CD4-positive, alpha-beta T cell treated with Interleukin-4 for 1 hour (primary cell): ENCODE measurements at places on chromosomes 2 and 18.

GRCh38 chr2:225037415-225038230, 4.6 kb downstream of the DOCK10 start:
- peak; percentile 56 for DNase-seq

- no peak for DNase-seq
Observed at GRCh38 chr2:168252976-168253375, 5.6 kb upstream of the STK39 start.

GRCh38 chr2:60163691-60164090, 389.8 kb downstream of the BCL11A start:
- no peak for DNase-seq

DNA sequence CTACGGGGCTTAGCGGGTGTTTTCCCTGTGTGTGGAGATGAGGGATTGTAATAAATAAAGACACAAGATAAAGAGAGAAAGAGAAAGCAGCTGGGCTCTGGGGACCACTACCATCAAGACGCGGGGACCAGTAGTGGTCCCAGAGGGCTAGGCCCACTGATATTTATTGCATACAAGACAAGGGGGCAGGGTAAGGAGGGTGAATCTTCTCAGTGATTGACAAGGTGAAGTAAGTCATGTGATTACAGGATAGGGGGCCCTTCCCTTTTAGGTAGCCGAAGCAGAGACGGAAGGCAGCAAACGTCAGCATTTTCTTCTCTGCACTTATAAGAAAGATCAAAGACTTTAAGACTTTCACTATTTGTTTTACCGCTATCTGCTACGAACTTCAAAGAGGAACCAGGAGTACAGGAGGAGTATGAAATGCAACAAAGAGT, 4.5 kb upstream of the GAL3ST2 start:
- peak; percentile 66 for DNase-seq

DNA sequence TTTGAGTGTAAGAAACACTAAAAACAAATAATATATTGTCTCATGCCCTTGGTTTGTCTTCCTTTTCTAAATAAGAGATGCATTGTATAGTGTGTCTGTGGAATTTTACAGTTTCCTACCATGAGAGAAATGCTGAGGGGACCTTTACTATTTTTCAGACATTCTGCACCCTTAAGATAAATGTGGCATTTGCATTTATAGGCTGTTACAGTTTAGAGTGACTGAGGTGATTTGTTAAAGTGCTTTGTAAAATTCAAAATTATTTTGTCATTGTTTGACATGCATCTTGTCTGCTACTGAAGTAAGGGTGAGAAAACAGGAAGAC, 78.9 kb upstream of the ZSWIM2 start:
- no peak for DNase-seq

DNA sequence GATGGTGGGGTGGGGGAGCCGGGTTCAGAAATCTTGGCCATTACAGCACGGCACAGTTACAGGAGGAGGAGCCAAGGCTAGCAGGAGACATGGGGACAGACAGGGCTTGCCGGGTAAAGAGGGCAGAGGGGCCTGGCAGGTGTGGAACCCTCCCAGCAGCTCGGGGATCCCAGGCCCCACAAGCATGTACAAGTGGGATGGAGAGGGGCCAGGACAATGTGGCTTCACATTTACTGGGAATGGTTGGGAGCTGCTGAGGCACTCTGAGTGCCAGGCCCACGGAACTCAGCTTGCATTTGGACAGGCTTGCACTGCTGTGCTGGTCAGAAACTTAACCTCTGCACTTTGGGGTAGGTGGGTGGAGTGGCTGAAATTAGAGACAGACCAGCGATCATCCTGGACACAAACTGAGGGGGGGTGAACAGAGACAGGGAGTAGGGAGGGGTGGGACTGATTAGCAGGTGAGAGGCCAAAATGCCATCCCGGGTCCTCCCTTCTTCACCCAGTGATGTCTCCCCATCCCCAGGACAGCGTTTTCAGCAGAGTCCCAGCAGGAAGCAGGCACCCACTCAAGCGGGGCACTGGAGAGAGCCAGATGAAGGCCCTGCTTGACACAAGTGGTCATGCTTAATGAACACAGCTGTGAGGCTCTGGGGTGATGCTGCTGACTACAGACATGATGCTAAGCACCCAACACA, 9.6 kb downstream of the PER2 start:
- DNase-seq = no peak

DNA sequence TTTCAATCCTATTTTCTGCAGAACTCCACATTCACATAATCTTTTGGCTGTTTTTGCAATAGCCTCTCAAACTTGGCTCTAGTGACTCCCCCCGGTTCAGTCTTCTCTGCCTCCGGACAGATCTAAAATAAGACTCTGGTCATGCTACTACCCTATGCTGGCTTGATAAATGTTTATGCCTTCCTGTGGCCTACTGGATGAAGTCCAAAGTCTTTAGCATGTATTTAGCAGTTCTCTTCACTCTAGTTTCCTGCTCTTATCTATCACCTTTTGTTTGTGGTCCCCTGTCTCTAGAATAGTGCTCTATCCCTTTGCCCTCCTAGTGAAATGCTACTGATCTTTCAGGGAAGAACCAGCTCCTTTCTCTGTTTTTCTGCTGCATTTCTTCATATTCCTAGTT, 14.4 kb downstream of the ADCYAP1 start:
- DNase-seq = no peak

DNA sequence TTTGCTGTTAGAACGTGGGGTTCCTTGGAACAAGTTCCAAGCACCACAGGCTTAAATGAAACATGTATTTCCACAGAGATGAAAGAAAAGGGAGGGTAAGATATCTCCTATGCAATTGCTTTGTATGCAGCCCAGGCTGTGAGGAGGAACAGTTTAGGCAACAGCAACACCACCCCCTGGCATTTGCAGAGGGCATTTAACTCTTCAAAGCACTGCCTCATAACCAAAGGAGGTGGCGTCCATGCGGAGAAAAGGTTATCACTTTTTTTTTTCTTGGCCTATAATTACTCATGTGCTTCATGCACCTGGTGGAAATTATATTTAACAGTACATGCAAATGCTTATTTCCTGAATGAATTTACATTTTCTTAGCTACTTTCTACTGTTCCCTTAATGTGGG, 286.0 kb downstream of the LPIN1 start:
- DNase-seq = no peak

- no peak for DNase-seq
Observed at GRCh38 chr2:198691236-198691635, 766.5 kb downstream of the SATB2 start.

DNA sequence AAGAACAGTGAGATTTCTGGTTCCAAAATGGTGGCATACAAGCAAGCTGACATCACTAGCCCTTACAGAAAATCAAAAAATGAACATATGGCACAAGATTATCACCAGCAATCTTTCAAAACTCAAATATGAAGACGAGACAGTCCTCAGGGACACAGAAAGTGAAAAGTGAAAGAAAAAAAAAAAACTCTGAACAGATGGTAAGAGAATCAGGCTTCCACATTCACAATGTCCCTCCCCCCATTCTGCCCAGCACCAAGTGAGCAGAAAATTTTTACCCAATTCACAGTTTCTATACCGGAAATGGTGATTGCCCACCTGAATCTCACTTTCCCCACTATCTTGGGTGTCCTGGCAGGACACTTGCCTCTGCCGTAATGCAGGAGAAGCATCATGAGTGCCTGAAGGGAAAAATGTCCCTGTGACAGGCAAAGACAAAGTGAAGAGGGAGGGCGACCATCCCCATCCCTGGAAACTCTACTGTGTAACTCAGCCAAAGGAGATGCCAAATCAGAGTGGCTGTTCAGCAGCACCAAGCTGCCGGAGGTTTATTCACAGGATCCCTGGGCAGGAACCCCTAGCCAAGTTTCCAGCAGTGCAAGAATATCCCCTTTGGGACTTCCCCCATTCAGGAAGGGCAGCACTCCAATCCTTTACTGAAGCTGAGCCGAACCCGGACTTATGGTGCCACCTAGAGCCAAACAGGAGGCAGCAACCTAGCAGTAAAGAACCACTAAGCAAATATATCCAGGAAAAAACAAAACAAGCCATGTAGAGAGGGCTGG, 312.2 kb downstream of the LRATD1 start:
- no peak for DNase-seq

DNA sequence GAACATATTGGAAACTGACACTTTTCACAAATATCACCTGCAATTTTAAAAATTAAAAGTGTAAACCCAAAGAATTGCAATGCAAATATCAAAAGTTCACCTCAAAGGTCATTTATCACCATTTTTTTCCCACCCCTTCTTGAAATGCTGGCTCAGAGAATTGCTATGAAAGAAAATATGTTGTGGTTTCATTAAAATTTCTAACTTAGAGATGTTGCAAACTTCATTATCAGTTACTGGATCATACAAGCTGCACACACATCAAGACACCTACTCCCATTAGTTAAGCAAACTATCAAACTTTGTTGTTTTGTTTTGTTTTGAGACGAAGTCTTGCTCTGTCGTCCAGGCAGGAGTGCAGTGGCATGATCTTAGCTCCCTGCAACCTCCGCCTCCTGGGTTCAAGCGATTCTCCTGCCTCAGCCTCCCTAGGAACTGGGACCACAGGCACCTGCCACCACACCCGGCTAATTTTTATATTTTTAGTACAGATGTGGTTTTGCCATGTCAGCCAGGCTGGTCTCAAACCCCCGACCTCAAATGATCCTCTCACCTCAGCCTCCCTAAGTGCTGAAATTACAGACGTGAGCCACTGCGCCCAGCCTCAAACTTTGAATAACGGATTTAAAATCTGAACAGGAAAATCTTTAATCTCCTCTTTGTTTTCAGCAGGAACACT, 37.0 kb downstream of the STK39 start:
- no peak for DNase-seq

GRCh38 chr2:26043862-26044696, 10.2 kb downstream of the RAB10 start:
- DNase-seq = peak; percentile 29

- DNase-seq = no peak
Observed at GRCh38 chr2:134021830-134022524, 231.9 kb upstream of the MGAT5 start.

DNA sequence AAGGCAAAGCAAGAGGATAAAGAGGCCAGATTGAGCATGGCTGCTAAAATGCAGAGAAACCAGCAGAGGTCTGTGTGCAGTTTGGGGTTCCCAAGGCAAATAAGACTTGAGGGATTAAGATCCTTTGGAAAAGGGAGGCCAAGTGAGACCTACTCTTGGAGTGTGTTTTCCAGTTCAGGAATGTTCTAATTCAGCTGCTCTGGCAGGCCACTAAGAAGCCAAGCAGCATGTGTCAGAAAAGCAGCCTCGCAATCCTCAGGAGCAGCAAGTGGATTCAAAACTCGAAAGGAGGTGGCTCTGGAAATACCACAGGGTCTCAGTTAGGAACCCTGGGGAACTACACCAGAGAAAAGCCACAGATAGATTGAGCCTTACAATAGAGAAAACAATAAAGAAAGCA, 569.2 kb downstream of the METTL4 start:
- no peak for DNase-seq

DNA sequence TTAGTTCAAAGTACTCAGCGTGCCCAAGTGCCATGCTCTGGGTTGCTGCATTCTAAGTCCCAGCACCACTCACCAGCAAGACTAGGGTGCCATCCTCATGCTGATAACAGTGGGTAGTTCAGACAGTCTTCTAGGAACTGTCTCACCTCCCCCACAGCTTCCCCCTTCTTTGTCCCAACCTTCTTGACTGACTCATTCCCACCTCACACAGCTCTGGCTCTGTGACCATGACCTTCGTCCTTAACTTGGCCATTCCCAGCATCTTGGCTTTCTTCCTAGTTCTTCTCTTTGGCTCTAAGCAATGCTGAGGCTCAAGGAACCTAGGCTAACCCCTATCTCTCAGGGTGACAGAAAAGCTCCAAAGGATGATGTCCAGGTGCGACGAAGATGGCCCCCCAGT, 20.0 kb upstream of the CXCR4 start:
- DNase-seq = no peak

DNA sequence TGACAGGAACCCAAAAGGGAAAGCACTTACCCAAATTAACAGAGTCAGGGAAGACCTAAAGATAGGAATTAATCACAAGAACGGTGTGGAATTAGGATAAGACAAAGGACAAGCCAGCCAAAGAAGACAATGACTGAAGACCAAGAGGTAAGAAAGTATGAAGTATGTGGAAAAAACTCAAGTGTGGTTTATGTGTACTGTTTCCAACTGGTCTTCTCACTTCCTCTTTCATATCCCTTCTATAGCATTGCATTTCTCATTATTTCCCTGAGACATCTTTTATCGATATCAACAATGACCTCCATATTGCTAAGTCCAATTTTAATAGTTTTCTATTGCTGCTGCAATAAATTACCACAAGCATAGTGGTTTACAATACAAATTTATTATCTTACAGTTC, 313.5 kb upstream of the SLC39A10 start:
- no peak for DNase-seq

GRCh38 chr2:172408143-172408766, 19.1 kb upstream of the ITGA6 start:
- no peak for DNase-seq
